ENCODE measurements at places on chromosomes 13 and 19.

- no peak for DNase-seq
Observed at GRCh38 chr13:76414320-76414719, 471.9 kb downstream of the KCTD12 start.

GRCh38 chr19:2487842-2488241, 11.9 kb downstream of the GADD45B start:
- DNase-seq, result no peak

DNA sequence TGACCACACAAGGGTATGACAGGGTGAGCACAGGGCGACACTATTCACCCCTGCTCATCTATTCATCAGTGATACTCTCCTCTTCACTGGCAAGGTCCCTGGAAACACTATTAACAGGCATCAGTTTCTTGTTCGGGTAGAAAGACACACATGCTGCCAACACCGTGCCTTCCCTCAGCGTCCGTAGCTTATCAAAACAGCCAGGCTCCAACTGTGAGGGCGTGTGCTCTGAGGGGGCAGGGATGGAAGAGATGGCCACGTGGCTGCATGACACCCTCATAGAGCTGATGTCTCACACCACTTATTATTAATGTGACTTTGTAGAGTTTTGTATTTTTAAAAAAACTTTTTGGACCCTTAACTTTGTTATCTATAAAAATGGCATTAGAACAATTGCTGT, 160.3 kb downstream of the ITGBL1 start:
- no peak for DNase-seq

GRCh38 chr19:44367024-44367423, 10.5 kb upstream of the ZNF112 start:
- no peak for DNase-seq

DNA sequence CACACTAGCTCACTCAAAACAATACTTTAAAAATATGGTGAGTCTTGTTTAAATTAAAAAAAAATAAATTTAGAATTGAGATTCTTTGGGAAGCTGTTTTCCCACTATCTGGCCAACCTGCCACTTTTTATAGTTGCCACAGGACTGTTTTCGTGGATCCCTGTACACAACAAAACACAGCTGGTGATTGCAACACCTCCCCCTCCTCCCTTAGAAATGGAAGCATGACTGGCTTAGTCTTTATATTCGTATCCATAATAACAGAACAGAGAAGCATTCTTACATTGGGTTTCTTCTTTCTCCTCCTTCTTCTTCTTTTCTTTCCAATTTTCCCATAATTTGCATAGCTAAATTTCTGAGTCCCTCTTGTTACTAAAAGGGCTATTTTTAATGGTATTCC, 79.5 kb upstream of the GJB6 start:
- DNase-seq, result no peak

DNA sequence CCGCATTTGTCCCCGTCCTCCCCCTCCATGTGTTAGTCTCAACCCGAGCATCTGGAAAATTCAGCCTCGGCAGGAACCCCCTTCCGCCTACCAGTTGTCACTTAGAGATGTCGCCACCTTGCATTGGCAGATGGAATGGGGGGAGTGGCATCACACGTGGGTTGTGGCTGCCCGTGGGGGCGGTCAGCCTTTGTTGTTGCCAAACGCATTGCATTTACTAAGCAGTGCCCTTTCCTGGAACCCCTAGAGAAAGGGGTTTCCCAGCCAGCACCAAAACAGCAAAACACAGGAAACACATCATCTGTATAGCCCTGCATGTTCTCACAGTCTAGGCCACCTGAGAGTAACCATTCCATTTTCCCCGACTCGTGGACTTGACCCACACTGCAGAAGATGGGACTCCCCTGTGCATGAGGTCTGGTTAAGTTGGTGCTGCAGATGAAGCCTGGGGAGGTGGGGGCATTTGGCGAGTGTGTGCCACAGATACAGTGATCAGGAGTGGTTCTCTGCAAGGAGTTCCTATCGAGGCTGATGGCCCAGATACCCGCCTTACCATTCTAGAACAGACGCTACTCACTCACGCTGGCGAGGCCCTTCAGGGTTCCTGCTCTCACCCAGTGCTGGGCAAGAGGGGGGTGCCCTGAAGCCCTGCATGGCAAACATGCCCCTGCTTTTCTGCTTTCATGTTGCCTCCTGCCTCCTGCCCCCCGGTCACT, 38.3 kb downstream of the TMED1 start:
- DNase-seq, result peak; percentile 90

GRCh38 chr13:19810151-19810550, 27.4 kb upstream of the PSPC1 start:
- no peak for DNase-seq

- DNase-seq, result no peak
Observed at GRCh38 chr13:35718084-35718483, 241.6 kb upstream of the MAB21L1 start.

DNA sequence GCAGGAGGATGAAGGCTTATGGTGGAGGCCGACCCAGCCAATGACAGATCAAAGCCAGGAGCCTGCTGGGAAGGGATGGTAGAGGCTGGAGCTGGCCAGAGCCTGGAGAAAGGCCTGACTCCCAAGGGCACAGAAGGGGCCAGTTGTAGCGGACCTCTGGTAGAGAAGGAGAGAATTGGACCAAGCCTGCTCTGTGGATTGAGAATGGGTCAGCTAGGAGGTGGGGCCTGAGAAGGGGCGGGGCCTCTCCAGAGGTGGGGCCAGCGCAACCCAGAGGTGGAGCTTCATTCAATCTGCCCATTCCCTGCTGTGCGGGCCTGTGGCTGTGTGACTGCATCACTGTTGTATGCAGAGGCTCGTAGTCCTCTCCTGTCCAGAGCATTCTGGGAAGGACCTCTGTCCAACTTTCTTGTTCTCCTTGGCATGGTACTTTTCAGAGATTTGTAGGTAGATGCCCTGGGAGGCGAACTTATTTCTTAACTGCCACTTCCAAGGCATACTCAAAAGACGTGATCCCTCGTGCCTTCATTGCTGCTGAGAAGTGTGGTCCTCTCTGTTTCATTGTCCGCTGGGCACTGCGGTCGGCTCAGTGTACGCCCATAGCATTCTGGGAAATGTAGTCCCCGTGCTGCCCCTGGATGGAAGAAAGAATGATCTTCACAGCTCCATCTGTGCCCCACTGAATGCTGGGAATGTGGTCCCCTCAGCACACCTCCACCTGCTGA, 6.7 kb downstream of the GRIN2D start:
- no peak for DNase-seq

Measured in stimulated activated CD4-positive, alpha-beta T cell treated with anti-CD3 and anti-CD28 coated beads, Interleukin-4, amount 100 ng/mL, for 24 hours (primary cell).